ENCODE measurements at places on chromosomes 2 and 18.

DNA sequence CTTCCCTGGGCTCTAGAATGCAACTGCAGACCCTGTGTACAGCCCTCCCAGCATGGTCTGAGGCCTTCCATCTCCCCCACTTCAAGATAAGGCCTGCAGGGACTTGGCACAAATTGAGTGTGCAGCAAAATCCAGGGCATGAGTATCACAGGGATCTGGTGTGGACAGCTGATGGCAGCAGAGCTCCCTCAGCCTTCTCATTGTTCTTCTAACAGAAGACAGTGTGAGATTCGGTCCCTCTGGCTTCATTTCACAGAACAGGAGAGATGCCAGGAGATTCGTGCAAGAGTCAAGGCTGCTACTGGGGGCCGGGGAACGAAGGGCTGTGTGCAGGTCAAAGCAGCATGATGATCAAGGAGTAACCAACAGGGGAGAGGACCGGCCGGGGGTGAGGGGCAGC, 85.8 kb downstream of the UXS1 start:
- no peak for DNase-seq

- DNase-seq = no peak
These were observed 1.8 kb downstream of the CBLN2 start for GRCh38 chr18:72542342-72542741.

DNA sequence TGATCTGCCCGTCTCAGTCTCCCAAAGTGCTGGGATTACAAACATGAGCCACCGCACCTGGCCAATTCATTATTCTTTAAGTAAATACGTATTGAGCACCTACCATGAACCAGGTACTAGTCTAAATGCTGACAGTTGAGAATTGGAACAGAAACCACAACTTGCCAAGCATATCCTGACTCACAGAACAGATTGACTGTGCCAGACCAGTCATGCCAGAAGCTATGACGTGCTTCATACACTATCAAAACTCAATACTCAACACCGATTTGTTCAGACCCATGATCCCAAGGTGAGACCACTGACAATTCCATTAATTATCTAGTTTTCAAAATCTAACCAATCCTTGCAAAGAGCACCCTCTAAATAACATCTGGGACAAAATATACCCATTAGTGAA, 148.6 kb downstream of the B3GNT2 start:
- DNase-seq = no peak

DNA sequence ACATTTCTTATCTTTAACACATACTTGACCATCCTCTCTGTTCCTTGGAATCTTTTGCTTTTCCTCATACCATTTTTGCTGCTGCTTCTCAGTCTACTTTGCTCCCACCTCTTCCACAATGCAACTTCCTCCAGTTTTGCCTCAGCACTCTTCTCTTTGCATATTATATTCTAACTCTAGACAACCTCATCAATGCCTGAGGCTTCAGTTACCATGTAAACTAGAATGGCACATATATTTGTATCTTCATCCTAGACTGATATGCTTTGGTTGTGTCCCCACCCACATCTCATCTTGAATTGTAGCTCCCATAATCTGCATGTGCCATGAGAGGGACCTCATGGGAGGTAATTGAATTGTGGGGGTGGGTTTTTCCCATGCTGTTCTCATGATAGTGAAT, 55.9 kb upstream of the STAM2 start:
- no peak for DNase-seq

DNA sequence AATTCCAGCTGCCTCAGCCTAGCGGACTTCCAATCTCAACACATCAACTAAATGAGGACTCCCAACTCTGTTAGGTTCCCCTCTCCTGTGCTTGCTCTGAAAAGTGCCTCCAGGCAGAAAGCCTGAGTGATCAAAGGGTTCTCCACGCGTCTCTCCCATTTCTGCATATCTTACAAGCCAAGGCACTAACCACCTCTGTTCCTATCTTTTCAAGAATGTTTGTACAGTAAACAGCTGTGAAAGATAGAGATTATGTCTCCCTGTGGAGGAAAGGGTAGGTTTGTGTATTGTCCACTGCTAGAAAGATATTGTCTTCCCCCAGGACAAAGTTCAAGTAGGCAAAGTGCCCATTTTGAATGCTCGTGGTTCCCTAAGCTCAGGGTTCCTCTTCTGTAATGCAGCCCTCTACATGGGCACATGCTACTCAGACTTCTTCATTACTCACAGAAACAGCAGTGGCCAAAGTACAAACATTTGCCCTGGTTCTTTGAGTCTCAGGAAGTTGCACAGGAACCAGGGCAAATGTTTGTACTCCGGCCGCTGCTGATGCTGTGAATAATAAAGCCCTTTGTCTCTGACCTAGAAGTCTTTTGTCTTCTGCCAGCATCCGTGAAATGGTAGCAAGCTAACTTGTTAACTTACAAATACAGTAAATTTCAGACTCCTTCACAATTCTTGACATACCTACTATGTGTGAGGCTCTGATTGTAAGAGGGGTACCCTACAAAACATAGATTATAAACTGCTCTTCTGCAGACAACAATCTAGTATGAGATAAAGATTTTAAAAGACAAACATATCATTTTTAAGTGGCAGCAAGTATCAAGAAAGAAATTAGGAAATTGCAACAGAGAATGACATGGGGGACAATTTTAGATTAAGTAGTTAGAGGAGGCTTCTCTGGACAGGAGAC, 44.5 kb downstream of the PKDCC start:
- no peak for DNase-seq

DNA sequence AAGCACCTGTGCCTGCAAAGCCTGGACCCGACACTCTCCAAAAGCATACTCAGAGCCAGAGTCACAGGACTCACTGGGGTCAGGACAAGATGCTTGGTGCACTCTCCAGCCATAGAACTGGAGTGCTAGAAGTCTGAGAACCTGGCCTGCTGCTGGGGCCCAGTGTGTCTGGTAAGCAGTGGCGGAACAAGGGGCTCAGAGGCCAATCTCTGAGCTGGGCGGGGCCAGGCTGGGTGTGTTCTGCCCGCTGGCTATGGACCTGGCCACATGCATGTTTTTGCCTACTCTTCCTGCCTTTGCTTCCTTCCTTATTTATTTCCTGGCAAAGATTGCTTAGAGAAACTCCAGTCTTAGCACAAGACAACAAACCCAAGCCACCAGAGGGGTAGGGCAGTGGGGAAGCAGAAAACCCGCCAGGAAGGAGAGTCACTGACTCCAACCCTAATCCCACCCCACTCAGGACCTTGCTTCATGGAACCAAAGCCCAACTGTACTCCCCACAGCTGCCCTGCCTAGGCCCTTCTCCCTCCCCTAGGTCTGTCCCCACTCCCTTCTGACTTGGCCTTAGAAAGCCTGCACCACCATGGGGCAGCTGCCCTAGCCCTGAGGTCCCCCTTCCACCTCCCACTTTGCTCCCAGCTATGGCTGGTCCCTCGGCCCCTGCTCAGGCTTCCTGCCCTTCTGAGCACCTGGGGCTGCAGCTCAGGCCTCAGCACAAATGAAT, 315.5 kb downstream of the CELF4 start:
- no peak for DNase-seq

- DNase-seq = no peak
These were observed 294.0 kb downstream of the DSC3 start for GRCh38 chr18:30748541-30748940.

GRCh38 chr2:99921903-99922302, 220.5 kb downstream of the AFF3 start:
- no peak for DNase-seq

DNA sequence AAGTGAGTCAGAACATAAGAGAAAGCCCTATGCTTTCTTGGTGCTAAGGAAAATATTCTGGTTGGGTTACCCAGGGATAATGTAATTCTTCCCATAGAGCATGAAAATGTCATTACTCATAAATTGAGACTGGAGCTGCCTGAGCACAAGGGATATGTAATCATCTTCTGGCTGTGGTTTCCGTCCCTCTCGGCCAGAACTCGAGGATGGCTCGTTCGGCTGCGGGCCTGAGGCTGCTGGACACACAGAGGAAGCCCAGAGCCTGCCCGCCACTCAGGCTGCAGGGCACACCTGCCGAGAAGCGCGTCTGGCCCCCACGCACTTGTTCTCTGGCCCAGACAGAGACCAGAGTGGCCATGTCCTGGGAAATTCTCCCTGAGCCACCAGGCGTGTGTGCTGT, 104.9 kb downstream of the ASAP2 start:
- DNase-seq = peak; percentile 55

DNA sequence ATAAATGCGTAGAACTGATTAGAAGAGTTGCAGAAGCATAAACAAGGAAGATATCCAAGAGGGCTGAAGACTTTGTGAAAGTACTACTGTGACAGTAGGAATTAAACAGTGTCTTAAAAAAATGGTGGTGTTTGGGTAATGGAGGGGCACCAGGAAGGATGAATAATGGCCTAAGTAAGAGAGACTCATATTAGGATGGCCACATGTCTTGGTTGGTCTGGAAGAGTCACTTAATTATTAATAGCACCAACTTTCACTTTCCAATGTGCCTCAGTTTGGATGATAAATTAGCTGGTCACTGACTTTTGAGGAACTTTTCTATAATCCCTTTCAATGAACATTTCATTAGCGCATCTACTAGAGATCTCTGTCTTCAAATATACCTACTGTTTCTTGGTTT, 372.2 kb downstream of the NYAP2 start:
- no peak for DNase-seq

DNA sequence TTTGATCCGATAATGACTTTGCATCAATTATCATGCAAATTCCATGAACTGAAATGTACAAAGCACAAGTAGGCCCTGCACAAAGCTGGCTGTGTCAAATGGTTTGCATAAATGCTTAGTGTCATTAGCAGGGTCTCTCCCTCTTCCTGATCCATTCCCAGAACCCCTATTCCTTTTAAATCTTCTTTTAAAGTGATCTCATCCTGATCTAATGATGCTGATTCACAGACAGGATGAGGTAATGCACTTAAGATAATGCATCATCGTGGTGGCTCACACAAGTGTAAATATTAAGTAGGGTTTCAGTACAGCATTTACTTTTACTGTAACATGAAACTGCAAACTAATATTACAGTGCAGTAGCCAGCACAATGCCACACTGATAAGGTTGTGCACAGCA, 304.8 kb upstream of the SOX11 start:
- DNase-seq = no peak

GRCh38 chr18:58495207-58495606, 133.7 kb downstream of the ALPK2 start:
- DNase-seq = no peak

- no peak for DNase-seq
These were observed 23.7 kb downstream of the KIAA2012 start for GRCh38 chr2:202096736-202097135.

DNA sequence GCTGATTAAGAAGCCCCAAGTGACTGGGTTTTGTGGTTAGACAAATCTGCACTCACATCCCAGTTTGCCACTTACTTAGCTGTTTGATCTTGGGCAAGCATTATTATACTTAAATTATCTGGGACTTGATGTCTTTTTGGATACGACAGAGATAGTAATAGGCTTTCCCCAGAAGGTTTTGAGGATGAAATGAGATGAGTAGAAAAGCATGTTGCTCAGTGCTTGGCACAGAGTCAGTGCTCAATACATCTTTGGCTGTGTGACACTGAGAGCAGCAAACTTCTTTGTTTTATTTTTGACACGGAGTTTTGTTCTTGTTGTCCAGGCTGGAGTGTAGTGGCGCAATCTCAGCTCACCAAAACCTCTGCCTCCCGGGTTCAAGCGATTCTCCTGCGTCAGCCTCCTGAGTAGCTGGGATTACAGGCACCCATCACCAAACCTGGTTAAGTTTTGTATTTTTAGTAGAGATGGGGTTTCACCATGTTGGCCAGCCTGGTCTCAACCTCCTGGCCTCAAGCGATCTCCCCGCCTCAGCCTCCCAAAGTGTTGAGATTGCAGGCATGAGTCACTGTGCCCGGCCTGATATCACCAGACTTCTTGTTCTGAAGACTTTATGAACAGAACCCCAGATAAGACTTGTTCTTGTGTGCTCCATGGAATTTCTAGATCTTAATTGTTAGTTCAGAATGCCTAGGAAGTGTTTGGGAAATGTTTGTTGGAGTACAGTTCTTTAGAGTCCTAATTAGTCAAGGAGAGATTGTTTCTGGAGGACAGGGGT, 521.2 kb downstream of the SLC4A3 start:
- DNase-seq = no peak

DNA sequence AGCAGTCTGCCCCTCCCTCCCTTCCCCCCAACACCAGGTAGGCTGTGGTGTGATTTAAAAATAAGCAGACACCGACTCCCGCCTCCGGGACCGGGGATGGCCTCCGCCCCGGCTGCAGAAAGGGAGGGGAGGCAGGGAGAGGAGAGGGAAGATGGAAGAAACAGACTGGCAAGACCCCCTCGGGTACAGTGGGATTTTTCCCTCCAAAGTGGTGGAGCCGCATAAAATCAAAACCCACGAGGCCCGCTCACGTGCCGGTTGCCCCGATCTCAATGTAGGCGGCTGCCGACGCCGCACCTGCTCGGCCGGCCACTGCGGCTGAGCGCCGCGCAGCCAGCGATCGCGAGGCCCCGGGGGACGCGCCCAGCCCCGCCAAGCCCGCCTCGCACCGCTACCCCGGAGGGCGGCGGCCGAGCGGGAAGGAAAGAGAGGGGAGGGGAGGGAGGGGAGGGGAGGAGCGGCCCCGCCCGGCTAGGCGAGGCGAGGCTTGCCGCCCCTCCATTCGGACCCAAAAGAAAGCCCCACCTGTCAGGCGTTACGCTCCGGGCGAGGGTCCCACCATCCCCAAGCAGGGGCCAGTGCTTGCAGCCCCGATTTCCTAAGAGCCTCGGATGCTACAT, 811 bp downstream of the ADD2 start:
- DNase-seq = no peak

DNA sequence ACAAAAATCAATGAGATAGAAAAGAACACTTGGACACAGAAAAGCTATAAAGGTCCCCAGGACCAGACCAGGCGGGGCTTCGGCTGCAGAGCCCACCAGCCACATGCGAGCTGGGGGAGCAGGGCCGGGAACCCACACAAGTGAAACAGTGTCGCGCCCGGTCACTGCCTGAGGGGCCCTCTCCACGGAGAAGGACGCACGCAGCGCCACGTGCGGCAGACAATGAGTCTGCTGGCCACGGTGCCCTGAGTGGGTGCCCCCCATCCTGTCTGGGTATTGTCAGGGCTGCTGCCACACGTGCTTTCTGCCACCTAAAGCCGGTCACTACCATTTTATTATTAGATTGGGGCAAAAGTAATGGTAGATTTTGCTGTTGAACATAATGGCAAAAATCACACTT, 207.9 kb upstream of the HDAC4 start:
- no peak for DNase-seq

GRCh38 chr18:11982981-11983380, 1.7 kb downstream of the IMPA2 start:
- no peak for DNase-seq

DNA sequence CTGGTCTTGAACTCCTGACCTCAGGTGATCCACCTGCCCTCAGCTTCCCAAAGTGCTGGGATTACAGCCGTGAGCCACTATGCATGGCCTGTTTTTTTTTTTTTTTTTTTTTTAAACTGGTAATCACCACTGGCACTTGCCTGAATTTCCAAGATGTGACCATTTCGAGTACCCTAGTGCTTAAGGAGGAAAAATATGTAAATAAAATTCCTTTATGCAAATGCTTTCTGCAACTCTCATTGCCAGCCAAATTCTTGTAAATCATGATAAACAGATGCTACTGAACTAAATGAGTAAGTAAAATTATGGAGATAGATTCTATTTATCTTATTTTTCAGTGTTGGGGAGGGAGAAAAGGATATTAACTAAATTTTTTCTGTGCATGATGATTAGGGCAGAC, 18.6 kb downstream of the CDCA7 start:
- DNase-seq = no peak

GRCh38 chr2:17245906-17246305, 272.3 kb downstream of the RAD51AP2 start:
- DNase-seq = no peak

GRCh38 chr2:233385489-233386044, 31.3 kb downstream of the DGKD start:
- DNase-seq = no peak
